ENCODE measurements at places on chromosomes 13 and 19.

DNA sequence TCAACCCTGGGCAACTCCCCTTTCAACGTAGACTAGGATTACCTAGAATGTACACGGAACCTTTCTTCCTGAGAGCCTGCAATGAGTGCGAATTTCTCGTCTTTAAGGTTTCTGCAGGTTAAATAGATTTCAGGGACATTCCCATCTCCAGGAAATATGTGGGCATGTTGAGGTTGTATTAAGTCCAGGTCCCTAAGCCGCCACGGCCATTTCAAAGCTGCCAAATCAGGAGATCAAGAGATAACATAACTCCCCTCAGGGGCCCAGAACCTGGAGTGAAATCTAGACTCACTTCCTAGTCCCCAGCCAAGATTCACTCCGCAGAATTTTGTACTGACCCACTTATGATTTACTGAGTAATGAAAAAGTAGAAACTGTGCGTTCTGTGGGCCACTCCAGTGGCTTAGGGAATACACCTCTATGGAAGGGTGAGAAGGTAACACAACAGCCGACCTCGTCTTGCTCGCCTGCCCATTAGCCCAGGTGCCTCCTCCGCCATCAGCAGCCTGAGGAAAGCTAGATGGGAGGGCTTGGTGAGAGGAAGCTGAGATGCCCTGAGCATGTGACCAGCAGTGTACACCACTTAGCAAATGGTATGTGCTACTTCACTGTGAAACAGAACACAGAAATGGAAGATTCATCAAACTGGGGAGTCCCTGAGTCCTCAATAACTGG lies 98.5 kb upstream of the SOX1 start:
- H3K27ac ChIP-seq = no peak overlapping the region
- H3K27me3 ChIP-seq = peaks cover 52% of the 10 kb centered on the region
- DNase-seq = no peak

DNA sequence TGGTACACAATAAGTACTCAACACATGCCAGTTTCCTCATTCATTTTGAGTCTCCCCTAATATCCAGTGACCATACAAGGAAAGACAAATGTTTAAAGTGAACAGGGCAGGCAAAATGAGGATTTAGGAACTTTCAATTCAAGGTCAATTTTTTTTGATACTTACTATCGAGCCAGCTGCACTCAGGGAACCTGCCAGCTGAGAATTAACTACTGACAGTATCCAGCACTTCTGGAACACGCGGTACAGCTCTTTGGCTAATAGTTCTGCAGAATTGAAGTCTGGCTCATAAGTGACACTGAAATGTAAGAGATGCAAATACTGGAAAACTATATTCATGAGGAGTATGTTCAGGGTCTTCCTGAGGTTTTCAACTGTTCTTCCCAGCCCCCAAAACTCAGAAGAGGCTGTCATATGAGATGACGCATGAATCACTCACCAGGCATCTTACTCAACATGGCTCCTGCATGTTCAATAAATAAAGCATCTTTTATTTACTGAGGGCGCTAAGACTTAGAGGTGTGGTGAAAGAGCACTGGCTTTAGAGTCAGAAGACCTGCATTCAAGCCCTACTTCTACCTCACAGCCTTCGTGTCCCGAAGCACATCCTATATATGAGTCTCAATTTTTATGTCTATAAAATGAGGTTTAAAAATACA lies 25.6 kb downstream of the RUBCNL start:
- peaks cover 16% of the 10 kb centered on the region for H3K4me1 ChIP-seq
- H3K27me3 ChIP-seq = no peaks in the 10 kb centered on the region
- 0 out of 2 replicates have a peak overlapping the region, but pooled peaks have one; percentile 29 for H3K27ac ChIP-seq
- H3K36me3 ChIP-seq = no peaks in the 10 kb centered on the region
- DNase-seq = peak; percentile 51

GRCh38 chr19:4922530-4923275 lies 13.4 kb downstream of the UHRF1 start:
- H3K27ac ChIP-seq = no peak overlapping the region
- DNase-seq = no peak
- H3K4me1 ChIP-seq = no peaks in the 10 kb centered on the region

DNA sequence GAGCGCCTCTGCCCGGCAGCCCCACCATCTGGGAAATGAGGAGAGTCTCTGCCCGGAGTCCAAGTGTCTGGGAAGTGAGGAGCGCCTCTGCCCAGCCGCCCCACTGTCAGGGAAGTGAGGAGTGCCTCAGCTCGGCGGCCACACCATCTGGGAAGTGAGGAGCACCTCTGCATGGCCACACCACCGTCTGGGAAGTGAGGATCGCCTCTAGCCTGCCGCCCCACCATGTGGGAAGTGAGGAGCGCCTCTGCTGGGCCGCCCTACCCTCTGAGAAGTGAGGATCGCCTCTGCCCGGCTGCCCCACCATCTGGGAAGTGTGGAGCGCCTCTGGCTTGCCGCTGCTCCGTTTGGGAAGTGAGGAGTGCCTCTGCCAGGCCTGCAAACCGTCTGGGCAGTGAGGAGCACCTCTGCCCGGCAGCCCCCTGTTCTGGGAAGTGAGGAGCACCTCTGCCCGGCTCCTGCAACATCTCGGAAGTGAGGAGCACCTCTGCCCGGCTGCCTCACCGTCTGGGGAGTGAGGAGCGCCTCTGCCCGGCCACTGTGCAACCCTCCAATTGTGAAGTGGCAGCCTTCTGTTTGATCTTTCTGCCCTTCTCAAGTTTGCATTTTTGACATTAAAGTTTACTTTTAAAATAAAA lies 60.8 kb upstream of the CEACAM21 start:
- H3K4me3 ChIP-seq = no peak overlapping the region
- H3K27ac ChIP-seq = no peak overlapping the region
- peaks cover 98% of the 10 kb centered on the region for H3K27me3 ChIP-seq
- no peaks in the 10 kb centered on the region for H3K4me1 ChIP-seq

Data from PC-3 (cell line).